ENCODE measurements at places on chromosomes 3 and 15.

GRCh38 chr3:104886220-104886995, 480.3 kb upstream of the ALCAM start:
- DNase-seq, result no peak

- peak; percentile 8 for DNase-seq
These were observed 61.5 kb downstream of the OSBPL10 start for GRCh38 chr3:31919528-31919927.

DNA sequence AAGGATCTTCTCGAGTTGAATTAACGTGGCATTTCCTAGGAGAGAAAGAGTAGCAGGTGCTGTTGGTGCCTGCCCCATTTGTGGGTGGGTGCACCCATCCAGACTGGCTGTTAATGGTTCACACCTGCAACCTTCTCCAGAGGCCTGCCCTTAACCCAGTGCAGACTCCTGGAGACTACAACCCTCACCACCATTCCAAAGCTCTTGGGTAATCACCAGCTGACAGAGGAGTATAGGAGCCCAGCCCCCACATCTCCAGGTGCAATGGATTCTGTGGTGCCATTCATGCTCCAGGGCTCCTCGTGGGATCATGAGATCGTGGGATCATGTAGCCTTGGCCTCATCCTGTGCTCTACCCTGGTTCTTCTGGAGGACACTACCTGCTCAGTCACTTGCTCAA, 60.2 kb downstream of the SEMA5B start:
- no peak for DNase-seq

DNA sequence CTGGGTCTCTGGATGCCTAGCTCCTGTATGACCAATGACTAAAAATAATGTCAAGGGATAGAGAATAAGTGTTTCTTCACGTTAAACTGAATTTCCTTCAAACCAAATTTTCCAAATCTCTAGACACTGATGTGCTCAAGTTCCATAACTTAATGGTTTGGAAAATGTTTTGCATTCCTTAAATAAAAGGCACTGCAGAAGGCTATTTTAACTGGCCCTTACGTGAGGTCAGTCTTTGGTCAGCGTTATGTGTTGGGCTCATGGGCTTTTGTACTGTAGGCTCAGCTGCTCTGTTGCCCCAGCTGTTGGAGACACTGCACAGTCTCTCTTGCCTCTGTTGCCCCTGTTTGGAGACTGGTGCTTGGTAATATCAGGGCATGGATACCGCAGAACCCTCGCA, 188.5 kb downstream of the TPRG1 start:
- DNase-seq, result no peak

GRCh38 chr3:182967218-182968204, 12.8 kb downstream of the DCUN1D1 start:
- no peak for DNase-seq

GRCh38 chr3:18114894-18115293, 310.2 kb downstream of the SATB1 start:
- DNase-seq, result no peak

- DNase-seq, result no peak
These were observed 357.7 kb downstream of the CLSTN2 start for GRCh38 chr3:140292684-140293083.

DNA sequence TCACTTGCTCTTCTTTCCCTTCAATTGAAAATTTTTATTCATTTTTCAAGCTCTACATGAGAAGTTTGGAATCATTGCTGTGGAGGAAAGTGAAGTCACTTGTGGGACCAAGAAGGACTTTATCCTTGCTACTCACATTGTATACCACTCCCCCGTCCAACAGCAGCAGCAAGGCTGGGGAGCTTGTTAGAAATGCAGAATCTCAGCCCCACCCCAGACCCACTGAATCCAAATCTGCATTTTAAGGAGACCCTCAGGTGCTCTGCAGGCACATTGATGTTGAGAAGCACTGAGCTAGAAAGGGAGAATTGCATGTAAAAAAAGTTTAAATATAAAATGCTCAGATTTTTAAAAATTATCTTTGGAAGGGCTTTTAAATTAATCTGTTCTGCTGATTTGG, 202.3 kb upstream of the MRPL3 start:
- DNase-seq, result no peak

- DNase-seq, result no peak
These were observed 66.8 kb downstream of the CMSS1 start for GRCh38 chr3:99884484-99884883.

GRCh38 chr15:31366169-31366734, 39.6 kb downstream of the KLF13 start:
- no peak for DNase-seq

DNA sequence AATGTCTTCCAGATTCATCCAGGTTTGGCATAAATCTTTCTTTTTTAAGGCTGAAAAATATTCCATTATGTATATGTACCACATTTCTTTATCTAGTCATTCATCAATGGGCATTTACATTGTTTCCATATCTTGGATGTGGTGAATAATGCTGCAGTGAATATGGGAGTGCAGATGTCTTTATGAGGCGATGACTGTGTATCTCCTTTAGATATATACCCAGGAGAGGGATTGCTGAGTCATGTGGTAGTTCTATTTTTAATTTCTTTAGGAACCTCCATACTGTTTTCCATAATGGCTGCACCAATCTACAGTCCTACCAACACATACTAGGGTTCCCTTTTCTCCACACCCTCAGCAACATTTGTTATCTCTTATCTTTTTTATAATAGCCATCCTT, 96.3 kb downstream of the LRRC28 start:
- no peak for DNase-seq

- DNase-seq, result no peak
These were observed 6.9 kb downstream of the DENND4A start for GRCh38 chr15:65785151-65785550.

GRCh38 chr15:42608110-42608531, 32.7 kb downstream of the STARD9 start:
- DNase-seq, result no peak

- DNase-seq, result no peak
These were observed 74.7 kb upstream of the CMTM7 start for GRCh38 chr3:32316976-32317375.

DNA sequence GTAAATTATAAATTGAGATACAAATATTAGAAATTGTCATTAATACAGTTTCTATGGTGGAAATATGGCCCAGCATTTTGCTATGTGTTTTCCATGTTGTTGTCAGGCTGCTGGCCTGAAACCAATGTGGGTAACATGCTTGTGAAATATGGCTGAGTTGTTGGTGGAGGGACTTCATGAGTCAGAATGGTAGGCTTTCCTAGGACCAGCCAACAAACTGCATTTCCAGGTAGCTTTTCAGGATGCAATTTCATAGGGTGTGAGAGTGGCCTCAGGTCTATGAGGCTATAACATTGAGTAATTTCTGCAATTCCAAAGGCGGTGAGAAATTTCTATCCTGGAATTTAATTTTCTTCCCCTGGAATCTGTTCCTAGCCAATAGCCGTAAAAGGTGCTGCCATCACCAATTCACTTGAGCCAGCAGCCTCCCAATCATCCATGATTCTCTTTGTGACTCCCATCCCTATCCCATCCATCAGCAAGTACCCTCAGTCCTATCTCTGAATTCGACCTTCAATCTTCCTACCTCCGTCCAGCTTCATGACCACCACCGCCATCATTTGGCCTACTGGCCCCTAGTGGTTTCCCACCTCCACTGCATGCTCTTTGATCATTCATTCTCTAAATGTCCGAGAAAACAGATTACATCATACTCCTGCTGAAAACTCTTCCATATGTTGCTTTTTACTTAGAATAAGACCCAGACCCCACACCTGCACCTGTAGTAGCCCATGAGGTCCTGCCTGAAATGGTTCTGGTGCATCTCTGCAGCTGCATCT, 276.6 kb upstream of the CFAP20DC start:
- no peak for DNase-seq

- peak; percentile 28 for DNase-seq
These were observed 171.8 kb downstream of the FEZF2 start for GRCh38 chr3:62201438-62202035.

- DNase-seq, result no peak
These were observed 2.6 kb downstream of the DUOXA2 start for GRCh38 chr15:45116482-45117307.

DNA sequence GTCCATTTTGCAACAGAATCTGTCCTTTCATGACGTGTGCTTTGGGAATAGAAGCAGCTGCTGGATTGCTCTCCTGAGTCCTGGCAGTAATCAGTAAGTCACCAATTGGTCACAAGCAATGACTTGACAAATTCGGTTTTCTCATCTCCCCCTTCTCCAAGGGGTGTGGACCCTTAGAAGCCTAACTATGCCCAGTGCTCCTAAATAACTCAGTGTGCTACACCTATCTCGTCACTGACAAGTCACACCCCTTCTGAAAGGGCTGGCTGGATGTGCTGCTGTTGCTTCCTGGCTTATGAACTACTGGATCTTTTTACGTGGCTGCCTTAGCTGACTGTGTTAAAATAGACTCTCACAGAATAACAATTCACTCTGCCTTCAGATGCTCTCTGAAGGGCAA, 1351.5 kb downstream of the ZPLD1 start:
- DNase-seq, result no peak

GRCh38 chr15:62894322-62895085, 148.0 kb upstream of the TPM1 start:
- DNase-seq, result no peak

- DNase-seq, result no peak
These were observed 45.4 kb downstream of the PSMD6 start for GRCh38 chr3:63977893-63978292.

DNA sequence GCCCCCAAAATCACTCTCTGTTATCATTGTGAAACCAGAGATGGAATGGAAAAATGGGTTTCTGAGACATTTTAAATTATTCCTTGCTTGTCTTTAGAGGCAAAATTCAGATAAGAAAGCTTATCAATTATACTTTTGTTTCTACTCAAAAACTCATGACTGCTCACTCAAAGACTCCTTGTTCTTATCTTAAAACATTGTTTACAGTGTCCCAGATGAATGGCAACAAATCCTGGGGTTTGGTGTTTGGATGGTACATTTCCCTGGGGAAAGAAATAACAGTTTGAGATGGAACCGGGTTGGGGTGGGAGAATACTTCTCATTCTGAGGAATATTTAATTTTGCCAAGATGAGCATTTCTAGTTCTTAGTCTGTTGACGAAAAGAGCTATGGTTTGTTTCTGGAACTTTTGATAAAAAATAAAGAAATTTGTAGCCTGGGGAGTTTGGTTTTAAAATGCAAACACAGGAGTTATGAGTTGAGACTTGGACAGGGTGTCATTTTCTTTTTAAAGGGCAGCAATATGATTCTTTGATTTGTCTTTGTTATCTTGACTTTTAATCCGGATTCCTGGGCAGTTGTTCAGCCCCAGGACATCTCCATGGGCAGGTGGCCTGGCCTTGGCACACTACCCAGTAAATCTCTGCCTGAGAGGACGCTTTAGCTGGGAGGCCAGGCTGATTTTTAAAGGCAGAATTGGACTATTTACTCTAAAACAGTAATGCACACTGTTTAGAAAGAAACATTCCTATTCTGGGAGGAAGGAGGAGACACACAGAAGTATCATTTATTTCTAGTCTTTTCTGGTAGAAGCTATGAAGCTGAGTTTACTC, 32.4 kb downstream of the BTD start:
- DNase-seq, result no peak

DNA sequence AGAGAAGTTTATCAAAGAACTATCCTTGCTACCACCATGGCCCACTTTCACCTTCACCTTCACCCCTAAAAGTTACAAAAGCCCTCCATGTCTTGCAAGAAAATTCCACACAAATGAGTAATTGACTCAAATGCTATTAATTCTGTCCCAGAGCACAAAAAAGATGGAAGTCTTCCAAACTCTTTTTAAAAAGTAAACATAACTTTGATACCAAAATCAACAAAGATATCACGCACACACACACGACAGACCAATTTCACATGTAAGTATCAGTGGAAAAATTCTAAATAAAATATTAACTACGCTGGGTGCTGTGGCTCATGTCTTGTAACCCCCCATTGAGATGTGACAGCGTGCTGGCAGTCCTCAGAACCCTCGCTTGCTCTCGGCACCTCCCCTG, 1.1 kb upstream of the MCCC1 start:
- DNase-seq, result no peak

DNA sequence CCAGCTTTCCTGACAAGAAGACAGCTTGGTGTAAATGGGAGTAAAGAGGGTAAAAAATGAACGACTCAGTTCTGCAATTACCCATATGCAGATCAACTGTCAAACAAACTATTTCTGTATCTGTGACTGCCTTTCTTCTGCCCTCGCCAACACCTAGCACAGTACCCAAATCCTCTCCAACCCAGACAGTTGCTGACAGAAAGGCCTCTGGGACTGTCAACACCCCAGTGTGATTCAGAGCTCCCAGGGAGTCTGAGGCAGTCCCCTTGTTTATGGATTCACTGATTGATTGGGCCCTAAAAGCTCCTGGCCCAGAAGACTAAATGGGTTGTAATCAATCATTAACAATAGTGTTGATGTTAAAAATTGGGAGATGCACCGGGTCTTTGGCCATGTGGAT, 20.2 kb downstream of the IL17RD start:
- no peak for DNase-seq

GRCh38 chr15:35630985-35631384, 85.0 kb upstream of the DPH6 start:
- DNase-seq, result peak; percentile 90

GRCh38 chr3:183253528-183254486, 754 bp downstream of the B3GNT5 start:
- DNase-seq, result peak; percentile 61

DNA sequence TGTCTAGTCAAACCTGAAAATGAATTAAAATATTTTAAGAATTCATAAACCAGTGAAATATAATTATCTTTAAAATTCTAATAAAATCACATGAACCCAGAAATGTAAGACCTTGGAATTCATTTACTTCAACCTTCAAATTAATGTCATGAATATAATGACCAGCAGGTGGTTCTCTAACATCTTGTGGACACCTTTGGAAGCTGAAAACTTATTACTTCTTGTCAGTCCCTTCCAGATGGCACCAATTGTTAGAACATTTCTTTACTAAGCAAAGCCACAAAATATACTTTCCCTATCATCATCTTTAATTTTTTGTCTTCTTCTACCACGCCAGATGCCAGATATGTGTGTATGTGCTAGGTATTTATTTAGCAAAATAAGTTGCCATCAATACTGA, 240.0 kb downstream of the MBNL1 start:
- no peak for DNase-seq

GRCh38 chr15:64763874-64764273, 11.5 kb downstream of the RBPMS2 start:
- no peak for DNase-seq

DNA sequence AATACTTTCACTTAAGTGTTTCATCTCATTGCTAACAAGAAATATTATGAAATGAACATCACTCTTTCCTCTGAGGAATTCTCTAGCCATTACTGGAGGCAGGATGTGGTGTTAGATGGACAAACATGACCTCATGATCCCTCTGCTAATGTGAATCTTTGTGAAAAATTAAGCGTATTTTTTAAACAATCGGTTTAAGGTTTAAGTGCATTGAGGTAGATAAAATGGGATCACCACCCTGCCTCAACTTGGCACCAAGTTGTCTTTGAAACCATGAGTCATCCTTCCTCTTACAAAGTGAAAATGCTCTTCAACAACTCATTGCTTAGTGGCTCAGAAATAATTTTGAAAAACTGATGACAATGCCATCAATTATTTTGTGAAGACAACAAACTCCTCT, 76.0 kb upstream of the DCBLD2 start:
- no peak for DNase-seq
